Vagina (tissue), 2 donors: ENCODE measurements at places on chromosomes 12 and 14.

DNA sequence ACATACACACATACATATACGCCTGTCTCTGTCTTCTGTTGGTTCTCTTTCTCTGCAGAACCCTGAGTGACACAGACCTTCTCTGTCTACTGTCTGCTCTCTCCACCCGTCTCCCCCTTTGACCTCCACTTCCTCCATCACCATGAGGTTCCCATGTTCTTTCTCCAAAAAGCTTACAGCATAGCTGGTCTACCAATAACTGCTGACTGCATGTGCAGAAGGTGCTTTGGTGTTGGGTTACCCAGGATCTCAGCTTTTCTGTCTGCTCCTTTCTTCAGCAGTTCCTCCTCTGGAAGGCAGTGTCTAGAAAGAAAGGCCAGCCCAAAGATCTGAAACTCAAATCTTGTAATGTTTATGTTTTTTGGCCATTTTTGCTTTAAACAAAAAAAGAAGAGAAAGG, 125.6 kb downstream of the SMOC1 start:
- no peak for DNase-seq

DNA sequence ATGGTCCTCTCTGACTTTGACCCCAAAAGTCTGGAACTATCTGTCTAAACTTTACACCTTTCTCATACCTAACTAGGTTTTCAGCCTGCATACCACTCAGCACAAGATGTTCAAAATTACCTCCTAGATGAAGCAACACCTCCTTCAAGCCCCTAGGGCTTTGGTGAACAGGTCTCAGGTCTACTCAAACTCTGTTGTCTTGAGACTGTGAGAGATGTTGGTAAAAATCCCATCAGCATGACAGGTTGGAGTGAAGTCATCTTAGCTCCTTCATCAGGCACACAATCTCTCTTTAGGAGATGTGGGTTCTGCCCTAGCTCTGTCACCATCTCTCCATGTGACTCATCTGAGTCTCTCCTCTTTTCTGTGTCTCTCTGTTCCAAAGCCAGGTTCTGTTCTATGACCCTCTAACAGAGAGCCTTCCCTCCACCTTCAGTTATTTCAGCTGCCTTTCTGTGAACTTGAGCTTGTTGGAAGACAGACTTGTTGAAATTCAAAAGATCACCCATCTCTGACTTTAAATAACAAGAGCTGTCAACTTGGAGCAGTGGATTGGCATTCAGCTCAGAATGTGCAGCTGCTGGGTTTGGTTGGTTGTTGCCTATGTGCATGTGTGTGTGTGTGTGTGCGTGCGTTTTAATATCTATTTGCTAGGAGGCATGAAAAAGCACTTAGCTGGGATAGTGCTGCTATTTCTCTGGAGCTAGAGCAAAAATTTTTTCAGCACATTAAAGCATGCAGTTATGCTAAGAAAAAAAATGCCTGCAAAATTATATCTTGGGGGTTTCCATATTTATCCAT, 130.7 kb downstream of the CRACR2A start:
- no peak for DNase-seq

DNA sequence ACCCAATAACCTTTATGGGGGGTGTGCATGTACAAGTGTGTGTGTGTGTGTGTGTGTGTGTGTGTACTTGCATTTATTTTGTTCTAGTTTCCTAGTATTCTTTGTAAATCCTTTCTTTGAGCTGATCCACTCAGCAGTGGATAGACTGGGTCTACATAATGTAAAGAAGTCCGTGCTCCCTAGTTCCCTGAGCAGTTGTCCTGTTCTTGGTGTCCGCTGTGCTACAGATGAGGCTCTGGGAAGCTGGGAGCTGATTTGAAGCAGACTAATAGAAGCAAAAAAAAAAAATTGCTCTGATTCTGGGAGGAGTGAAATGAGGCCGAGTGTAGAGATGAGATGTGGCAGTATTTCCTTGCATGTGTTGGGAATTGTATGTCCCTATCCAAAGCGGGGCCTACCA, 150.4 kb upstream of the WSCD2 start:
- no peak for DNase-seq

DNA sequence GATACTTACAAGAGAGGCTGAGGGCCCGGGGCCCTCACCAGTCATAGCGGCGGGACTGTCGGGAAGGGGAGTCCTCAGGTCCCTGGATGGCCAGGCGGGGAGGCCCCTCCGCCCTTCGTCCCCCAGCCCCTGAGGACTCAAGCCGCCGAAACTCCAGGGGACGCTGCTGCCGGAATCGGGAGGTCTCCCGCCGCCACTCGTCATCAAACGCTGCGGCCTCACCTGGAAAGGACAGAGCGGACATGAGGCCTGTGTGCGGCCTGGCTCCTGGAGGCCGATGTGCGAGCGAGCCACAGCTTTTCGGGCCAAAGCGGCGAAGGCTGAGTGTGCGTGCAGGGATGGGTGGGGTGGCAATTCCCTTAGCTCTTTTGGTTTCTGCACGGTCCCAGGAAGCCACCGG, 4.2 kb downstream of the MLF2 start:
- DNase-seq, result no peak

- DNase-seq, result no peak
Measured at GRCh38 chr14:48027115-48027514, 351.7 kb upstream of the MDGA2 start.

DNA sequence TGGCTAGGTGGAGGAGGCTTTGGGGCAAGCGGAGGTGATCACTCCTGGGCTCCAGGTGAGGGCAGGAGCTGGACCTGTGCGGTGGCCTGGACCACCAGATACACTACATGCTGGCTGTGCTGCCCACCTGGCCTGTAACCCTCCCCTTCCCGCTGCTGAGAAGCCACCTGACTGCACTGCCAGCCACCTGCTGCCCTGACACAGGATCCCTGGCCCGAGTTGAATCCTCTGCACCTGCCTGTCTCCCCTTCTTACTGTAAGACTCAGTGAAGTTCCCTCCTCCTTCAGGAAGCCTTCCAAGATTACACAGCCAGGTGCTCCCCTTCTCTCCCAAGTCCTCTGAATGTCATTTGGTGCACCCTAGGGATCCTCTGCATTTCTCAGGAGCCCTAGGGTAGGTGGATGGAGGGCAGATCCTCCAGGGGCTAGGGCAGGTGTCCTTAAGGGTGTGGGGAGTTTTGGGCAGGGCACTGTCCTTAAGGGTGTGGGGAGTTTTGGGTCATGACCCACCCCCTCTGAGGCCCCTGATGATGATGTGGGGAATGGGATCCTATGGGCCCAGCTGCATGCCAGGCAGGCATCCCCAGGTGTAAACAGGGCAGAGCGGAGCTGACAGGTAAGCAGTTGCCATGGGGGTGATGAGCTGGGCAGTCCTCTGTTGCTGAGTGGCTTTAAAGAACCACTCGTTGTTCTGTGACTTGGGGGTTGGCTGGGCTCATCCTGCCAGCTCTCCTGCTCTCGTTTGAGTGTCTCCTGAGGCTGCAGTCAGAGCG, 6.7 kb upstream of the MTA1 start:
- no peak for DNase-seq

DNA sequence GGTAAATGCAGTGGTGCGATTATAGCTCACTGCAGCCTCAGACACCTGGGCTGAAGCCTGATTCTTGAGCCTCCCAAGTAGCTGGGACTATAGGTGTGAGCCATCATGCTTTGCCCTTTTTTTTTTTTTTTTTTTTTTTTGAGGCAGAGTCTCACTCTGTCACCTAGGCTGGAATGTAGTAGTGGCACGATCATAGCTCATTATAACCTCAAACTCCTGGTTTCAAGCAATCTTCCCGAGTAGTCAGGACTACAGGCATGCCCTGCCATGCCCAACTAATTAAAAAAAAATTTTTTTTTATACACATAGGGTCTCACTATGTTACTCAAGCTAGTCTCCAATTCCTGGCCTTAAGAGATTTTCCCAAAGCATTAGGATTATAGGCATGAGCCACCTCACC, 6.9 kb downstream of the ATP2A2 start:
- DNase-seq, result no peak

DNA sequence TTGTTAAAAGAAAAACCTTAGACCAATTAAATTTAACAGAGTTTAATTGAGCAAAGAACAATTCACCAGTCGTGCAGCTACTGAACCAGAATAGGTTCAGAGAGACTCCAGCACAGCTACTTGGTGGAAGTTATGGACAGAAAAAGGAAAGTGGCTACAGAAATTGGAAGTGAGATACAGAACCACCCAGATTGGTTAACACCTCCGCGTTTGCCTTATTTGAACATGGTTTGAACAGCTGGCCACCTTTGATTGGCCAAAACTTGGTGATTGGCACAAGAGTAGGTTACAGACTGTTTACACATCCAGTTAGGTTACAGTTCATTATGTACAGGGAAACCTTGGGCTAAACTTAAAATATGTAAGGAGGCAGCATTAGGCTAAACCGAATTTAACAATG, 54.9 kb downstream of the SRGAP1 start:
- no peak for DNase-seq

GRCh38 chr12:130460611-130461446, 123.1 kb downstream of the PIWIL1 start:
- DNase-seq, result no peak

- no peak for DNase-seq
Measured at GRCh38 chr14:71625891-71626701, 306.1 kb upstream of the RGS6 start.

GRCh38 chr12:98109266-98109665, 406.1 kb upstream of the TMPO start:
- no peak for DNase-seq

DNA sequence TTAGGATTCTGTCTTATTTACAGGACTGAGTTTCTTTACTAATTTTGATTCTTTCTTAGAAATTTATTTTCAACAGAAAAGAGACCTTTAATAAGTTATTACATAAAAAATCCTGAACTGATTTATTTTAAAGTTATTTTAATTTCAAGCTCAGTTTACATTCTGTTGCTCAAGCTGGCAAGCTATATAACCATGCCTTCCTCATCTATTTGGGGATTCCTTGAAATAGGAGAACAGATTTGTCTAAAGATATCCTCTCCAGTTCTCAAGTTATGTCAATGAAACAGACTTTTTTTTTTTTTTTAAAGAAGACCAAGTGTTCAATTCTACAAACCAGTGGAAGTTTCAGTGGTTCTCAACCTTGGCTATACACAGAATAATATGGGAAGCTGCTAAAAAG, 103.3 kb upstream of the TRHDE start:
- DNase-seq, result no peak
